Spleen (tissue), 13 donors: ENCODE measurements at places on chromosomes 7 and 10. TPM values are rescaled to one million over a fixed set of nuclear protein-coding genes. Genes with fewer than 3 reads are reported as not detected.

GRCh38 chr7:128708235-128708634 is 30.9 kb upstream of the CALU start:
- DNase-seq: no peak

DNA sequence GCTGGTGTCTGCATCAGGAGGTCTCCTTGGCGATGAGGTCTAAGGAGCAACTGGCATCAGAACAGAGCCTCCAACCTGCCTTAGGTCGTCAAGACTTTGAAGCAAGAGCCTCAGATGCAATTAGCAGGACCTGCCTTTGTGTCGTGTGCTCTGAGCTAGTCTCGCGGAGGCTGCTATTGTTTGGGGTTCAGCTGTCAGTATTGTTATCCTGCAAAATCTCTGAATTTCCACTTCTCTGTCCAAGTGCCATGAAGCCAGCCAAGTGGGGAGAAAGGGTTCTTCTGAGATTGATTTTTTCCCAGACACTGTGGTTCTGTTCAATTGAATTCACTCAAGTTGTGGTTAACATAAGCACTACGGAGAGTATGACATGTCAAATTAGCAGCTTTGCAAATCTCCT is 78.7 kb downstream of the ADARB2 start:
- no peak for DNase-seq

DNA sequence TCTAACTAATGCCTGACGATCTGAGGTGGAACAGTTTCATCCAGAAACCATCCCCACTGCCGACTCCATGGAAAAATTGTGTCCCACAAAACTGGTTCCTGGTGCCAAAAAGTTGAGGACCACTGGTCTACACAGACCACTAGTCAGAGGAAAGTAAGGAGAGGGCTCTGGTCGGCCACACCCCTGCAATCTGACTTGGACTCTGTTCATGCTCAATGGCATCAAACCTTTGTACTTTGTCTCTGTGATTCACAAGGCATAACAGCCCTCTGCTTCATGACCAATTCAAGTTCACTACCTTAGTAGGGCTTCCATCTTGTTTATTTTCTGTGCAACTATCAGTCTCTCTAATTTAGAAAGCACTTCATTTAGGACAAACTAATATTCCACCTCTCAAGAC is 1.8 kb downstream of the TUBAL3 start:
- no peak for DNase-seq

DNA sequence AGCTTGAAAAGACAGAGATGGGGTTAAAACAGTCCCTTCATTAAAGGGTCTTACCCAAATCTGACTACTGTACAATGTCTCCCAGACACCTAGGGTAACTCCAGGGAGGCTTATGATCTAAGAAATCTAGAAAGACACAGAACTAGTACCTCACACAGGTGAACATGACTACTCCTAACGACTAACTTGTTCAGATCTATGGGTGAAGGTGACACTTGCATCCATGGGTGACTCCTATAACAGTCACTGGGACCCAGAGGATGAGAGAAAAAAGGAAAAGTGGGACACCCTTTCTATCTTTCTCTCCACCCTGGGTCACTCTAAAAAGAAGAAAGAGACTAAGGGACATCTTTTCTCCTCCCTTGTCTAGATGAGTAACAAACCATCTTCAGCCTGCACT is 19.2 kb downstream of the AKR1C8 start:
- DNase-seq: no peak

DNA sequence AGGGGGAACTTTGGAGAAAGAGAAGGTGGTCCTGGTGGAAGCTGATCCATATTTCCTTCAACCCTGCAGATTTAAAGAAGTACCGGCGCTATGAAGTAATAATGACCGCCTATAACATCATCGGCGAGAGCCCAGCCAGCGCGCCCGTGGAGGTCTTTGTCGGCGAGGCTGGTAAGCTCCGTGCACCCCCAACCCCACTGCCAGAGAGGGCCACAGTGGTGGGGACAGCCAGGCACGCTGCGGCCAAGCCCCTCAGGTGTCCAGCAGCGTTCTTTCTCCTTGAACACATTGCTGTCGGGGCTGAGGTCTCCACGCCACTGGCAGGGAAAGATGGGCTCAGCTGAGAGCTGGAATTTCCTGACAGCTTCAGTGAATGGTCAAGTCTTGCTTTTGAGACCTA is 503.7 kb upstream of the FOXK1 start:
- DNase-seq: no peak

DNA sequence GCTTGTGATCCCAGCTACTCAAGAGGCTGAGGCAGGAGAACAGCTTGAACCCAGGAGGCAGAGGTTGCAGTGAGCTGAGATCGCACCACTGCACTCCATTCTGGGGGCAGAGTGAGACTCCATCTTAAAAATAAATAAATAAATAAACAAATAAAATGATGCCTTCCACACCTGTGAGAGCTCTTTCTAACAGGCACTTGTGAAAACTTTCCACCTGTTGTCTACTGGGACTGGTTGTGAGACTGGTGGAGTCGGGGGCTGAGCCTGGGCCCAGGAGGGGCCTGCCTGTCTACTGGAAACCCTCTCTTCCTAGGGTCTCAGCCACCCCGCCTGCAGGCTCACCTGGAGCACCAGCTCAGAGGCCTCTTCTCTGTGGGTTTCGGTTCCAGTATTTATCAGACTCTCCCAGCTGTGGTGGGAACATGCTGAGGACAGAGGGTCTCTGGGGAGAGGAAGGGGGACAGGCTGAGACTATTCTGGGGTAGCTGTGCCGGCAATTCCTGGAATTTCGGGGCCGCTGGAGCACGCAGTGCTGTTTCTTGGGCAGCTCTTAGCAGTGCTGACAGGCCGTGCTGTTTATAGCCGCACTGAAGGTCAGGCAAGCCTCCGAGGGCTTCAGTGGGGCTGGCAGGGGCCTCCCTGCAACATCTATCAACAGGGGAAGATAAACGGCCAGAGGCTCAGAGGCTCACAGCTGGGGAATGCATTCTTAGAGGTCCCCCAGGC is 3.8 kb downstream of the LDB3 start:
- DNase-seq: no peak

- DNase-seq: no peak
These were observed 77.4 kb downstream of the SAMD9 start for GRCh38 chr7:93040355-93040754.

DNA sequence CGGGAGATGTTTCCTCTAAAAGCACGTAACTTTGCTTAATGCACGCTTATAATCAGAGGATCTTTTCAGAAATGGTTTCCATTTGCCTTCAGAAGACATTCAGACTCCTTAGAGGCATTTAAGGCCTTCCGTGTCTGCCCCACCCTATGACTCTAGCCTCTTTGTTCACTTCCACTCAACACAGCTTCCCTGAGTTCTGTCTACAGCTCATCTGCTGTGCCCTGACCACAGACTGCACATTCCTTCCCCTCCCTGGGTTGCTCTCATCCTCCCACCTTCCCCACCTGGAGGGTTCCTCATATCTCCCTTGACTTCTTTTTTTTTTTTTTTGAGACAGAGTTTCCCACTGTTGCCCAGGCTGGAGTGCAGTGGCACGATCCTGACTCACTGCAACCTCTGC is 16.6 kb downstream of the FBH1 start:
- no peak for DNase-seq

GRCh38 chr7:11120068-11120664 is 146.5 kb downstream of the PHF14 start:
- no peak for DNase-seq

- DNase-seq: no peak
These were observed 27.3 kb downstream of the SEC23IP start for GRCh38 chr10:119919826-119920225.

- no peak for DNase-seq
These were observed 23.1 kb downstream of the GLRX3 start for GRCh38 chr10:130159192-130159794.

GRCh38 chr10:124065382-124066125 is 27.8 kb downstream of the CHST15 start:
- DNase-seq: no peak

DNA sequence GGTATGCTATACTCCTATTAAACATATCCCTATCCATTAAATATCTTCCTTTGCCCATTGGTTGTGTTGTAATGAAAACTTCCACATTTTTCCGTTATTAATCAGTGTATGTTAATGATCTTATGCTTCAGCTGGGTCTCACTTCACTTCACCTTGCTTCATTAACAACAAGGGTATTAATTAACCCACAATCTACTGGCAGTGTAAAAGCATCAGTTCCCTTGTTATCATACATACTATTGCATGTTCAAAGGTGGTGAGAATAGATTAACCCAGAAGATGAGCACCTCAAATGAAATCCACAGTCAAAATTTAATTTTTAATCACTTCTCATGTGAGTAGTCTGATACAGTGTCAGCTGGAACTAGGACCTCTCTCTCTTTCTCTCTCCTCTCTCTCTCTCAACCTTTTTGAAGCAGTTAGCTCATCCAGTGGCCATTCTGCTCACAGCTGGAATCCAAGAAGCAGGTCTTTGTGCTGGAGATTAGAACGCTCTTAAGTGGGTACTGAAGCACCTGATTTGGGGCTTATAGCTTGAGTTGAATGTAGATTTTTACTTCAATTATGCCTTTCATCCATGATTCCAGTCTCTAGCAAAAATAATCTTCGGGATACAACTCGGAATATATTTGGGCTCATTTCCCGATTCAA is 172.3 kb downstream of the RAPGEF5 start:
- DNase-seq: no peak

- DNase-seq: no peak
These were observed 51.0 kb upstream of the WAC start for GRCh38 chr10:28481968-28482367.

- no peak for DNase-seq
These were observed 1430.8 kb downstream of the REEP3 start for GRCh38 chr10:64952042-64952441.

DNA sequence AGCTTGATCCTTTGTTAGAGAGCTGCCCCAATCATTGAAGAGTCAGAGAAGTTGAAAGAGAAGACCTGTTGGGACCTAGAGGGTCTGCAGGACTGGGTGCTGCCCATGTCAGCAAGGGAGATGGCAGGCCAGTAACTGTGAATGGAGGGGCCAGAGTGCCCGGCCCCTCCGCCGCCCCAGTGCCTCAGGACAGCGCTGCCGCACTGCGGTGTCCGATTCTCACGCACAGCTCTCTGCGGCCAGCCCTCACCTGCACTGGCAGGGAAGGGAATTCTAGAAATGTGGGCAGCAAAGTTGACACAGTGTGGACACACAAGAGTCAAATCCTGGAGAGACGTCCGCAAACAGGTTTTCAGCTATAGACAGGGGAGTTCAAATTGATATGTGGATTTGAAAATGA is 373.5 kb downstream of the TCERG1L start:
- no peak for DNase-seq

GRCh38 chr10:72087969-72088888 is at the start of gene SPOCK2:
TSS of gene SPOCK2 (minus strand) at chr10:72088551. CDS start at chr10:72088328, 223 bp downstream.
- DNase-seq: peak; percentile 89

DNA sequence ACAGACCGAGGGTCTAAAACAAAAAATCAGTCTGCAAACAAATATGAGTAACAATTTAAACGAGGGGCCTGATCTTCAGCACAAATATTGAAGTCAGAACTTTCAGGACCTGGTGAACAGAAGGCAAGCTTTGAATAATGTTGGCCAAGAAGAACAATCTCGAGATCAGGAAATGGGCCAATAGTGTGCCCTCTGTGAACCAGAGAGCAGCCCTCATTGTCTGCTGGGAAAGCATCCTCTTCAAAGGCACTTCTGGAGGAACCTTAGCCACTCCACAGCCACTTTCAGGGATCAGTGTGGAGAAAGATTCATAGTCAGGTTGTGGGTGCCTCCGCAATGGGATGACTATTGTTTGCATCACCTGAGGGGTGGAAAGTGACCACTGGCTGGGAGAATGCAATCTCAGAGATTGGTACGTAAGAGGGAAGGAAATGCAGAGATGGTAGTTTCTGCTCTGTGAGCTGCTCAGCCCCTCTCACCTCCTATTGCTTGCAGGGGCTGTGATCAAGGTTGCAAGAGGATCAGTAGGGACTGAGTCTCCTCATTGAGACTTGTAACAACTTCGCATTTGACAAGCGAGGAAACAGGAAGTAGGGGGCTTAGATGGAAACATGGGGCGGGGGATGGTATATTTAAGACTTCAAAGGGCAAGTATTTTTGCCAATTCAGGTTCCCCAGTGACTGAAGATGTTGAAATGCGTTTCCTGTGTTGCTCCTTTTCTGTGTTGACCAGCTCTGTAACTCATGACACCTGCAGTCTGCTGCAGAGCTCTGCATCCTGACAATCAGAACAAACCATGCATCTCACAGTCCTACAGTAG is 28.4 kb upstream of the IFRD1 start:
- DNase-seq: no peak

- no peak for DNase-seq
These were observed 162.6 kb upstream of the MAGI2 start for GRCh38 chr7:79615871-79616640.

GRCh38 chr7:147436718-147437117 is 1153.8 kb upstream of the C7orf33 start:
- DNase-seq: no peak

- no peak for DNase-seq
These were observed 63.1 kb upstream of the KCNIP2 start for GRCh38 chr10:101906586-101907183.

GRCh38 chr10:129627442-129627841 is 160.4 kb downstream of the MGMT start:
- no peak for DNase-seq

GRCh38 chr7:26690135-26690805 is 174.1 kb downstream of the SKAP2 start:
- no peak for DNase-seq

- DNase-seq: no peak
These were observed 133.1 kb downstream of the NRCAM start for GRCh38 chr7:108322925-108323832.

DNA sequence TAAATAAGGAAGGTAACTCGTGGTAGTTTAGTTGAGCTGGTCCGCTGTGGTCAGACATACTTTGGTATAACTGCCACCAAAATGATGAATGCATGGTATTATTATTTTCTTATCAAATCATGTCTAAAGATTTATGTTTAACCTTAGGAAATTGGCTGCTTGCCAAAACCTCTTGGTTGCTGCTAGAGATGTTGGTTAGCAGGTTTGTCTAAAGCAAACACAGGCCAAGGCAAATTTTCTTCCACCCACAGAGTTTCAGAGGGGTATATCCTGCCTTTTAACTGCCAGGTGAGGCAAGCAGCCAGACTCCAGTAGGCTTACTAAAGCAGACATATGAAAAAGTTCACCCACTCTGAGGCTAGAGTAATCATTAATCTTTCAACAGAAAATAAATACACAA is 101.4 kb downstream of the SEMA3E start:
- DNase-seq: no peak

GRCh38 chr7:151590071-151590849 is 70.6 kb upstream of the RHEB start:
- no peak for DNase-seq

GRCh38 chr7:24291271-24291670 is 7.3 kb downstream of the NPY start:
- DNase-seq: no peak

- no peak for DNase-seq
These were observed 50.5 kb downstream of the PODXL start for GRCh38 chr7:131505636-131506557.

The SH2D4B gene
- total RNA-seq: not detected

The WDFY4 gene
- total RNA-seq: 120 TPM

The MBL2 gene
- not detected for total RNA-seq

The CUZD1 gene
- total RNA-seq: 2.4 TPM

The ACSL5 gene
- total RNA-seq: 43.4 TPM

The FAM25A gene
- not detected for total RNA-seq

The IQUB gene
- total RNA-seq: 0.43 TPM

The SKIDA1 gene
- 0.72 TPM for total RNA-seq

The STRIP2 gene
- total RNA-seq: 1.1 TPM

The MACC1 gene
- 4.7 TPM for total RNA-seq

The MGMT gene
- total RNA-seq: 33.3 TPM

The PALD1 gene
- 20.5 TPM for total RNA-seq
